ENCODE measurements at places on chromosomes 16 and 17.

- no peak for DNase-seq
These were observed 20.9 kb downstream of the OSBPL7 start for GRCh38 chr17:47800686-47801085.

DNA sequence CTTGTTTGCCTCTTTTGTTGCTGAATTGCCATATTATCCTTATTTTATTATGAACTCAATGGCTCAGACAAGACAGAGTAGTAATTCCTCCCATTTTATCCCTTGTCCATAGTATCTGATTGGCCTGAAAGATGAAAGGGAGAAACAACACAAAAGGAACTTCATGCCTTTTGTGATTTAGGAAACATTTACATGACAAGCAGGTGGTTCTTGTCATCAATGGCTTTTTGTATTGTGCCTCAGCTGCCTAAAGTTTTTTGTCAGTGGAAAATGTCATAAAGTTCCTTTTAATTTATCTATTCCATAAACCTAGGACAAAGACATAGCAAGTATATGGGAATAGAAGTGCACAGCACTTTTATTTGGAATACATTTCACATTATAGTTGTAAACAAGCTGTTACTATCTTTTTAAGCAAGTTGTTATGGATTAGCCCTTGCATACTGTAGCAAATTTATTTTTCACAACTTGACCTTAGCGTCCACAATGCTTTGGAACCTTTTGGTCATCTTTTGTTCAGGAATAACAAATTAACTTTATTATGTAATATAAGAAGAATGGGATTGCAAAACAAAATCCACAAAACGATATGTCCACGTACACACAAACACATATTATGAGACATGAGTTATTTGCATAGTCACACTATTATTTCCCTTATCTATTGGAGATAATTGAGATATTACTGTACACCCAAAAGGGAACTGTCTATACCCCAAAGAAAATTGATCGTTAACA is 12.4 kb upstream of the MPHOSPH6 start:
- no peak for DNase-seq

DNA sequence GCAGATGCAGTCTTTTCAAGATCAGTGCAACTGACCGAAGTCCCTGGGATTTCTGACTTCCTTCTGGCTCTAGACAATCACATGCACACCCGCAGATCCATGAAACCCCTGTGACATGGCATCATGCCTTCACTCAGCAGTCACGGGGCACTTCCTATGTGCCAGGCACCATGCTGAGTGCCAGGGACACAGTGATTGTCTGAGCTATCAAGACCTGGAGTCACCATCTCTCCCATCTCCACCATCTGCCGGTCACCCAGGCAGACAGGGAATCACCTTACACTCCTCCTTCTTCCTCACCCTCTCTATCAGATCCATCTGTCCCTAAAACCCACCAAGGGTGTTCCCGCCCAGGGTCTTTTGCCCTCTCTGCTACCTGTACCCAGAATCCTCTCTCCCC is 5.3 kb downstream of the BEAN1 start:
- no peak for DNase-seq

DNA sequence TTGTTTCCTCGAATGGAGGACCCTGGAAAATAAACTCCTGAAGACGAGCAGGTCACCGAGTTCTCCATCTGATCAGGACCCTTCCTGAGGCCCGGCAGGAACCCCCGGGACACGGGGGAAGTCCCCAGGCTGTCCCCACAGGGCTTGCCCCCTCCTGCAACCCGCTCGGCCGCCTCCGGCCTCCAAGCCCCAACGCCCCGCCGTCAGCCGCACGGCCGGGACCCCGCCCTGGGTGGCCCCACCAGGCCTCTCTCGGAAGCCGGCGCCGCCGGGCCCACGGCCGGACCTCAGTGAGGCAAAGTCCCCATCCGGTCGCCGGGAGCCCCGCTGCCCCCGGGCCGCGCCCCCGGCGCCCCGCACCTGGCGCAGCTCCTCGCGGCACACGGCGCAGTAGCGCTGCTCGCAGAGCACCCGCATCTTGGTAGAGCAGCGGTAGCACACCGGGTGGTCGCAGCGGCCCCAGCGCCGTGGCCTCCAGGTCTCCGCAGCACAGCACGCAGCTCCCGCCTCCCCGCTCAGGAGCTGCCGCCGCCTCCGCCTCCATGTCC is 383 bp downstream of the ZNF598 start:
- DNase-seq = no peak

DNA sequence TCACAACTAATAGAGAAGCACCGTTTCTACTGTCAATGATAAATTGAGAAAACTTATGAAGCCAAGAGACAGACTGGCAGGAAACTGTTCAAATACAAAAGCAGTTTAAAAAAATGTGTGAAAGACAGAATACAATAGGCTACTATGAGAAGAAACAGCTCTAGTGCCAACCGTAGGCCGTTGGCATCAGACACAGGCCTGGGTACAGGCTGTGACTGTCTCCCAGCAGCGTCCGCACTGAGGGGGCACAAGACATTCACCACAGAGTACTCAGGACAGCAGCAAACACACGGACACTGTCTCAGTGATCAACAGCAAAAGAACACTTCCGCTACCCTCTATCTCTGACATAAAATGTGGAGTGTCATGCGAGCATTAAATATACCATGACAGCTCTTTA is 7.8 kb upstream of the C1QBP start:
- no peak for DNase-seq

DNA sequence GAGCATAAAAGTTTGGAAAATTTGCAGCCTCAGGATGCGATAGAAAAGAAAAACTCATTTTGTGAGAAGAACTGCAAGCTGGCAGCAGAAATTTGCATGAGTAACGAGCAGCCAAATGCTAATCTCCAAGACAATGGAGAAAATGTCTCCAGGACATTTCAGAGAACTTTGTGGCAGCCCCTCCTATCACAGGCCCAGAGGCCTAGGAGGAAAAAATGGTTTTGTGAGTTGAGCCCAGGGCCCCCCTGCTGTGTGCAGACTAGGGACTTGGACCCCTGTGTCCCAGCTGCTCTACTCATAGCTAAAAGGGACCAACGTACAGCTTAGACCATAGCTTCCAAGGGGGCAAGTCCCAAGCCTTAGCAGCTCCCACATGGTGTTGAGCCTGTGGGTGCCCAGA is 34.3 kb downstream of the APPBP2 start:
- no peak for DNase-seq

GRCh38 chr16:81863630-81864352 is 84.7 kb downstream of the PLCG2 start:
- no peak for DNase-seq

GRCh38 chr17:72142614-72143013 is 21.8 kb downstream of the SOX9 start:
- no peak for DNase-seq

GRCh38 chr17:29004081-29004692 is 1.6 kb downstream of the SEZ6 start:
- DNase-seq = no peak

GRCh38 chr17:75881678-75882454 is 3.5 kb upstream of the TRIM47 start:
- DNase-seq = no peak

GRCh38 chr17:68576137-68576536 is 25.0 kb downstream of the FAM20A start:
- DNase-seq = no peak

- DNase-seq = peak; percentile 10
These were observed 59.4 kb upstream of the XYLT1 start for GRCh38 chr16:17529982-17530760.

DNA sequence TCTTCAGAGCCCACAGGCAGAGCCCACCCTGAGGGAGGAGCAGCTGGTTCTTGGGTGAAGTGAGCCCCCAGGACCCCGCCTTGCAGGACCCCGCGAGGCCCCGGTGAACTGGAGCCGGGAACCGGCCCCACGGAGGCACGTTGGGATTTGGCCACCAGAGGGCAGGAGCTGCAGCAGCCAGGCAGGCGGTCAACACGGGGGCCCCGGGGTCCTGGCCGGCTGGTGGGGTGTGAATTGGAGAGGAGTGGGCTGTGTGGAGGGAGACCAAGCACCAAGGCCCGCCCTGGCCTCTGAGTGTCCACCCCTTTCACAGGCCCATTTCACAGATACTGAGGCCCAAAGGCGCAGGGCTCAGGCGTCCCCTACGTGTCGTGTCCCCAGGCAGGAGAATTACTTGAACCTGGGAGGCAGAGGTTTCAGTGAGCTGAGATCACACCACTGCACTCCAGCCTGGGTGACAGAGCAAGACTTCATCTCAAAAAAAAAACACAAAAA is 2.2 kb downstream of the DPEP1 start:
- no peak for DNase-seq

- DNase-seq = no peak
These were observed 80.0 kb downstream of the ZFHX3 start for GRCh38 chr16:72967941-72968340.

GRCh38 chr17:58278661-58279015 is 2.1 kb downstream of the MPO start:
- DNase-seq = no peak

DNA sequence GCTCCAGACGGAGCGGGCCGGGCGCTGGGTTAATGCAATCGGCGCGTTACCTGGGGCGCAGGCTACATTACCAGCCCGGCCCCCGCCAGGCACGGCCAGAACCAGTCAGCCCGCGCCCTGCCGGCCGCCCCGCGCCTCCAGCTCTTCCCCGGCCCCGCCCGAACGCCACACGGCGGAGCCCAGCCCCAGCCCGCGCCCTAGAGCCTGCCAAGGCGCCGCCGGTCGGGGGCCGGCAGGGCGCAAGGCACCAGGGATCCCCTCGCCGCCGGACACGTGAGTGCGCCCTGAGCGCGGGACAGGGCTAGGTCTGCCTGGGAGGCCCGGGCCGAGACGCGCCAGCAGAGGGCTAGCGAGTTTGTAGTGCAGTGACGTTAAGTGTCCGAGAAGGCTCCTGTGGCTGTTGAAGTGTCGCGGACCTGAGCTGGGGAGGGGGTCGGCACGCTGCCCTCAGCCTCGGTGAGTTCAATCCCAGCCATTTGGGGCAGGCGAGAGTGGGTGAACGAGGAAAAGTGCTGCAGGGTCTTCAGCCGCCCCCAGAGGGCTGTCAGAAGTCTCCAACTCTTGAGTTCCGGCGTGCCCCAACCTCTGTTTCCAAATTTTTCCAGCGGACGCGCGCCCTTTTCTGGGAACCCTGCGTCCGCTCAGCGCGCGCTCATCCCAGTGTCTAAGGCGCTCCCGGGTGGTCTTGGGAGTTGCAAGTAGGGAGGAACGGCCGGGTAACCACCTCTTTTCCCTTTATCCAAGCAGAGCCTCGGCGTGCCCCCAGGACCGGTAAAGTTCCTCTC is at the start of gene SLC6A2:
SLC6A2 (plus strand) TSS at position 92 of the 785 bp plus-strand sequence. CDS start 707 bp downstream, outside the sequence.
- DNase-seq = no peak

DNA sequence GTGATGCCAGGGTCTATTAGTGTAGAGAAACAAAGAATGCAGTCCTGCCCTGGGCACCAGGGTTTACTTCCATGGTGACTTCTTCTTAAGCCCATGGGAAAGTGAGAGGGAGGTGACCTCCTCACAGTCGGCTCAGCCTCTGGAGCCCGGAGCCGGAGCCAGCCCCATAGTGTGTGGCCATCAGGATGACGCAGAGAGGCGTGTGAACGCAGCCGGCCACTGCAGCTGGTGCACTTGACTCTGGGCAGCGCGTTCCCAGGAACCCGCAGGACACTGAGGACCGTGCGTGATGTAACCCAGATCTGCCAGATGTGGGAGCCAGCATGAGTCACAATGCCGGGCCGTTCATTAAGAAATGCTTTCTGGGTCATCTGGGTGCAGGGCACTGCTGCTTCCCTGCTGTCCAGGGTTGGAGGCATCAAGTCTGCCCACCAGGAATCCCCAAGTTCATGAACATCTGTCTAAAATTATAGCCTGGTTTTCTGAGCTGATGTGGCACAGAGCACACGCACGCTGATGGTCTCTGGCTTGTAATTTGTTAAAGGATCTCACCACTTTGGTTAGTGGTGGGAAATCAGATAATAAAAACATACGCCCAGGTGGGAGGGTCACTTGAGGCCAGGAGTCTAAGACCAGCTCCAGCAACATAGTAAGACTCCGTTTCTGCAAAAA is 114.1 kb downstream of the PITPNC1 start:
- no peak for DNase-seq

- DNase-seq = no peak
These were observed 73.6 kb downstream of the GPRC5B start for GRCh38 chr16:19810817-19811731.

DNA sequence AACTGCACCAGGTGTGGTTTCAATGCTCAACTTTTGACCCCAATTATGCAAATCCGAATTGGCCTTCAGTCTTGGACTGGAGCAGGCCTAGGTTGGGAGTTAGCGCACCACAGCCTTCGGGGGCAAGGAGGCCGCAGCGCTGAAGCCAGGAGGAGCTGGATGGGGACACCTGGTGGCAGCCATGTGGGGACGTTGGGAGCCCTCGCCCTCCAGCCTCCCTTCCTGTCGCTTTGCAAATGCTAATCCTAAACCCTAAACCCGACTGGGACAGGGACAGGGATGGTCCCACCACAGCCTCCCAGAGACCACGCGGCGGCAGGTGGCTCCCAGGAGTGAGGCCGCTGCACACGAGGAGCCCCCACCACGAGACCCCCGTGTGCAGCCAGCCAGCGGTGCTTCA is 58.7 kb downstream of the KLHDC4 start:
- DNase-seq = no peak

DNA sequence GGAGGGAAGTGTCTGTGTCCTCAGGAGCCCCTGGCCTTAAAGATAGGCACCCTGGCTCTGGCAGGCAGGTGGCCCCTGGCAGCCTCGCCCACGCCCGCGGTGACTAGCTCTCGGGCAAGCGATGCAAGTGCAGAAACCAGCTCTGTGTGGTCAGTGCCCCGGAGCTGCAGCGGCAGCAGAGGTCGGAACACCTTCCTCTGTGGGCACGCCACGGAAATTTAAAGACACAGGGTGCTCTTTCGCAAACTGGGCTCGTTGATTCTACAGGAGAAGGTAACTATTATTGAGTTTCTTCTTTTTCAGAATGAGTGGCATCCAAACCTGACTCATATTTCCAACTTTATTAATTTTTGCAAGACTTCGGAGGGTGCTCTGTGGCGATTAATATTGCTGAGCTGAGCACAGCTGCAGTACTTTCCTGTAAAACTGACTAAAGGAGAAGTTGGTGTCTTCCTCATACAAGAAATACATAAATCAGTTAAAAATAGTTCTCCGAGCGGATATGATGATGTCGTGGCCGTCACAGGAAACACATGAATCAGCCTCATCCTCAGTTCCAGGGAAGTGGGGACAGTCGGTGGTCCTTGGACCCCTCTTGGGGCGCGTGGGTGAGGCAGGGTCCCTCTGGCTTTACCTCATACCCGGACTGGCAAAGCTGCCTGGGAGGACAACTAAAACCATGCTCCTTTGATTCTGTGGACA is 120.2 kb downstream of the METRNL start:
- DNase-seq = peak; percentile 82

GRCh38 chr16:87507351-87508069 is 14.7 kb upstream of the ZCCHC14 start:
- no peak for DNase-seq

- no peak for DNase-seq
These were observed 502.6 kb downstream of the HAPSTR1 start for GRCh38 chr16:9594047-9594446.

Data from T-helper 1 cell (primary cell).